Choroid plexus epithelial cell (primary cell): ENCODE measurements at places on chromosomes 1 and 21.

GRCh38 chr1:156176610-156177210 is 17.2 kb upstream of the SLC25A44 start:
- no peak for DNase-seq

DNA sequence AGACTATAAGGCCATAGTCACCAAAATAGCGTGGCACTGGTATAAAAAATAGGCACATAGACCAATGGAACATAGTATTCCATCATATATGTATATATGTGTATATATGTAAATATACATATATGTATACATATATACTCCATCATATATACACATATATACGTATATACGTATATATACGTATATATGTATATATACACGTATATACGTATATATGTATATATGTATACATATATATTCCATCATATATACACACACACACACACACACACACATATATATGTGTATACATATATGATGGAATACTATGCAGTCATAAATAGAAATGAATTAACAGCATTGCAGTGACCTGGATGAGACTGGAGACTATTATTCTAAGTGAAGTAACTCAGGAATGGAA is 204.6 kb downstream of the LTN1 start:
- no peak for DNase-seq

DNA sequence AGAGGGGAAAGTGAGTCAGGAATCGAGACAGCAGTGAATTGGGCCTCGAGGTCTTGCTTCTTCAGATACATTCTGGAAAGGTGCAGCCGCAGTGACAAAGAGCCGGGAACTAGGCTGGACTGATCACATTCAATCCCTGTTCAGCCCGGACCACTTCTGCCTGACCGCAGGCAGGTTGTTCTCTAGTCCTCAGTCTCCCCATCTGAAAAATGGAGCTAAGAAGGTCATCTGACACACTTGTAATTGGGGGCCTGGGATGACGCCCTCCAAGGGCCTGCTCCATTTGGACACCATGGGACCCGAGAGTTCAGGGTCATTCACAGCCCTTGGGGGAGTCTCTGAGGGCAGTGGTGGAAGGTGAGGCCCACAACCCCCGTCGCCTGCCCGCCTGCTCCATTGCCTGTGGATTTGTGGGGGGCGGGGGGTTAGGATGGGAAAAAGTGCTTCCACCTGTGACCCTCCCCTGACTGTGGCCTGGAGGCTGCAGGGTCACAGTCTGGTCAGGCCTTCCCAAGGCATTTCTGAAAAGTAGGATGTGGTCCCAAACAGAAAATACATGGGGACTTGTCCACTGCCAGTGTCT is 87.9 kb upstream of the CSF3R start:
- DNase-seq, result no peak

- DNase-seq, result peak; percentile 61
Measured at GRCh38 chr1:180633057-180634056, 1.5 kb downstream of the XPR1 start.

GRCh38 chr1:238005116-238005515 is 114.4 kb upstream of the ZP4 start:
- DNase-seq, result no peak

- no peak for DNase-seq
Measured at GRCh38 chr21:38301321-38302214, 44.8 kb downstream of the KCNJ15 start.

DNA sequence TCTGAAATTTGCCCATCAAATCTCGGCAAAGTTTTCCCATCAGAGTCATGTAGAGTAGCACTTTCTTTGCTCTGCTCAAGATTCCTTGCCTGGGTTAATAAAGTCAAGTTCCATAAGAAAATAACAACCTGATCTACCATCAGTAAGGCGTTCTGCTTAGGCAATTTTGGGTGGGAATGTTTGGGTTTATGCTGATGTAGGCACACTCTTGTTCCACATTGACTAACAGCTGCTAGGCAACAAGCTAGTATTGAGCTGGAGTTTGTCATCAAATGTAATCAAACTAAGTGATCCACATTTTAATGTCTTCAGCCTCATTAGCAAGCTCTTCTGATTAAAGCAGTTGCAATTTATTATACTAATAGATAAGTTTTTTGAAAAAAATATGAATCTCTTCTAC is 12.1 kb upstream of the HMCN1 start:
- no peak for DNase-seq

- DNase-seq, result no peak
Measured at GRCh38 chr21:16650714-16651366, 862.0 kb upstream of the CXADR start.

- peak; percentile 33 for DNase-seq
Measured at GRCh38 chr21:14567331-14568279, 21.5 kb upstream of the SAMSN1 start.

GRCh38 chr21:45790427-45790826 is 146.9 kb downstream of the PCBP3 start:
- DNase-seq, result no peak
